Foreskin fibroblast (primary cell): ENCODE measurements at places on chromosomes 6 and 20.
A peak's percentile ranks its signal among the peaks of the same experiment; 100 is the strongest.

DNA sequence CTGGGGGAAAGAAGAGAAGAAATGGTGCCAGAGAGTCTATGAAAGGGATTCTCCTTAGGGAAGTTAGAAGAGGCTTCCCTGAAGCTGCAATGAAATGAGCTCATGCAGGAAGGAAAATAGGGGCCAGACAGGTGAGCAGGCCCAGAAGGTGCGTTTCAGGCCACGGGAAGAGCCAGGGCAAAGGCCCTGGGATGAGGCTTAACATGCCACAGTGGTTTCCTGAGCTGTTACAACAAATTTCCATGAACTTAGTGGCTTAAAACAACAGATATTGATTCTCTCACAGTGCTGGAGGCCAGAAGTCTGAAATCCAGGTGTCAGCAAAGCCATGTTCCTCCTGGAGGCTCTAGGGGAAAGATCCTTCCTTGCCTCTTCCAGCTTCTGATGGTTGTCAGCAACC is 167.9 kb downstream of the TFAP2C start:
- no peak for DNase-seq

DNA sequence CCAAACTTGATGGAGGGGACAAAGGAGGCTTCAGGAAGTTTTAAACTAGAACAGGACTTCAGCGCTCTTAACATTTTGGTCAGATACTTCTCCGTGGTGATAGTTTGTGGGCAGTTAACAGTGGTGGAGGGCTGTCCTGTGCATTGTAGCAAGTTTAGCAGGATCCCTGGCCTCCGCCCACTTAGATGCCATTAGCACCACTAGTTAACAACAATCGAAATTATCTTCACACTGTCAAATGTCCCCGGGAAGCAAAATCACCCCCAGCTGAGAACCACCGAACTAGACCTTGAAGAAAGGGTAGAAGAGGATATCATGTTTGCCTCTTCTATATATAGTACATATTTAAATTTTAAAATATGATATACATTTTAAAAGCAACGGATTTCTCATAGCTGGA is 13.6 kb downstream of the E2F3 start:
- no peak for DNase-seq

DNA sequence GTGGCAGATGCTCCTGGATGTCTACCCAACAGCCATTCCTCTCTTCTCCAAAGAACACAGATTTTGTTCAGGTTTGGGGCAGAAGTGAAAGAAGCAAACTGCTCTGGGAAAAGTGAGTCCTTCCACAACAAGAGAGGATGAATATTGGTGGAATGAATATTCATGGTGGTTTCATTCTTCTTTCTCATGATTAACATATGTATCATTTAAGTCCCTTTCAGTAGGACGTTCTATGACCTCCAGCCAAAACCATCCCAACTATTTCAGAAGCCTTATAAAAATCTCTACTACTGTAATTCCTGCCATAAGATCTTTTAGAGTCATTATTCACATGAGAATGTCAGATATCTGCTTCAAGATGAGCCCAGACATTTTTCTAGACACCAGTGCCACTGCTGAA is 44.4 kb downstream of the MDN1 start:
- DNase-seq, result no peak

- no peak for DNase-seq
Measured at GRCh38 chr6:162688751-162689345, 38.7 kb downstream of the PRKN start.

DNA sequence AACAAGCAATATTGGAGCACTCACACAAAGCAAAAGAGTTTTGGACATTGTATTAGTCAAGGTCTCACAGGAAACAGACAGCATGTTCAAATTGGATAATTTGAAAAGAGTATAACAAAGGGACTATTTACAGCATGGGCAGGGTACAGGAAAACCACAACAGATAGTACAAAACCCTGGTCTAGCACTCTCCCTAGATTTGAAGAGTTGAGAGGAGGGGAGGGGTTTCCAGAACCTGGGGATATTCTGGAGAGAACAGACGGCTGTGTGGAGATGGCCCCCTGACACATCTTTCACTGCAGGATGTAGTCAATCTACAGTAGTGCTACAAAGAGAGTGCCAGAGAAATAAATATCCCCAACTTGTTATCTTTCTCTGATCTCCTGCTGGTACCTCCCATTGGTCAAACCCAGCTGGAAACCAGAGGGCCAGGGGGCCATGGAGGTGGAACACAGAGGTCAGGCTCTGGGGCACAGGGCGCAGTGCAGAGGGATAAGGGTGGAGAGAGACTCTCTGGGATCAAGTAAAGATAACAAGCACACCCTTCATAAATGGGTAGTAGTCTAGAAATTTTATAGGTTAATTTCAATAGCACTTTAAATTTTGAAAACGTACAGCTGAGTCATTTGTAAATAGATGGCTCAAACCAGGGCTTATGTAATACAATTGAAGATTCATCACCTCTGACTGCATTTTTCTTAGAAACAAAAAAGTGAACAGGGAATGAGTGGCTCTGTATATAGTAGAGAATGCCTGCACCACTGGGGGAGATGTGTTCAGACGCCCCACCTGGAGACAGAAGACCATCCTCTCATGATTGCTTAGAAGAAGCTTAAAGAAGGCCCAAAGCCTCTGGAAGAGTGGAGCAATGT is 25.7 kb downstream of the RCAN2 start:
- DNase-seq, result peak; percentile 44

GRCh38 chr6:168122521-168122920 is 43.5 kb upstream of the FRMD1 start:
- no peak for DNase-seq
